ENCODE measurements at places on chromosomes 7 and 10. TPM values are rescaled to one million over a fixed set of nuclear protein-coding genes. Genes with fewer than 3 reads are reported as not detected.

The SHLD2 gene
- 33.5 TPM for total RNA-seq

The CDH23 gene
- total RNA-seq = 0.24 TPM

The IRF5 gene
- 0.16 TPM for total RNA-seq

The LIPA gene
- total RNA-seq = 94.3 TPM

The HECW1 gene
- total RNA-seq = 2.3 TPM

The FRMD4A gene
- total RNA-seq = 12.1 TPM

The ZNF487 gene
- total RNA-seq = 5.6 TPM

The SVIL gene
- total RNA-seq = 47.0 TPM
